ENCODE measurements at places on chromosomes 1 and 21.

DNA sequence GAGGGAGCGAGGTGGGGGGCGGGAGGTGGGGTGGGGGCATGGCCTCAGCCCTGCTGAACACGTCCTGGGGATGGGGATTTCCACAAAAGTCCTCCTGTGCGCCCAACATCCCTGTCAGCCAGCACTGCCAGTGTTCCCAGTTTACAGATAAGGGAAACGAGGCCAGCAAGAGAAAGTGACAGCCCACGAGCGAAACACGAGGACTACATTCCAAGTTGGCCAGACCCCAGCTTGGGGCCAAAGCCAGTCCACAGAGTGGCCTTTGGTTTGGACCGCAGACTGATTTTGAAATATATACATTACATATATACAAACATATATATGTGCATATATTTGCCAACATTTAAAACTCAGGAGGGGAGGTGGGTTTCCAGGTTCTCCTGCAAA is 5.0 kb downstream of the FBXO2 start:
- DNase-seq, result no peak

DNA sequence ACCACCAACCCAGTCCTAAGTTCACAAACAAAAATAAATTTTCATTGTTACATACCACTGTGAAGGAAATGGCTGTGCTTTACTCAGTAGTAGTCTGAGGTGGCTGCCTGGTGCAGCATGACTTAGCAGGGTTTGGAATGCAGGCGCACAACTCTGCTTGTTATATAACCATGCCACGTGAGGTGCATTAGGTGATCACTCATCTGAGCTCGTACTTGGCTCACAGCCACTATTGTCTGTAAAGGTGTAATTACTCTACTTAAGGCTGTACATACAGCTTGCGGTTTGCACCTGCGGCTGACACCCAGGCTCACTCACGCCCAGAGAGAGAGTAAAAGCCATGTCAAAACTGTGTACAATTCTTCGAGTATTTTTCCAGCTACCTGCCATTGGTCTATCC is 599.4 kb downstream of the LTN1 start:
- DNase-seq, result no peak

DNA sequence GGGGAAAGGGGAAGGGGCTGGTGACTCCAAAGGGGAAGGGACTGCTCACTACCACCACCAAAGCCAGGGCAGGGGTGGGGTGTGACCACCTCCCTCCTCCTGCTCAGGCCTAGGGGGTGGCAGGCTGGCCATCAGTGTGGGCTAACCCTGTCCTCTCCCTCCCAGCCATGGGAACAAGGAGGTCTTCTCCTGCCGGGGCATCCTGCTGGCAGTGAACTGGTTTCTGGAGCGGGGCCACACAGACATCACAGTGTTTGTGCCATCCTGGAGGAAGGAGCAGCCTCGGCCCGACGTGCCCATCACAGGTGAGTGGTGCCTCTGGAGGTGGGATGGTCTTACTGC is 5.7 kb downstream of the ZC3H12A start:
- DNase-seq, result no peak

- DNase-seq, result no peak
Measured at GRCh38 chr1:204254031-204254661, 40.4 kb upstream of the GOLT1A start.

Measured in GM13977 (cell line).